Activated gamma-delta T cell (primary cell): ENCODE measurements at places on chromosomes 1 and 21.

DNA sequence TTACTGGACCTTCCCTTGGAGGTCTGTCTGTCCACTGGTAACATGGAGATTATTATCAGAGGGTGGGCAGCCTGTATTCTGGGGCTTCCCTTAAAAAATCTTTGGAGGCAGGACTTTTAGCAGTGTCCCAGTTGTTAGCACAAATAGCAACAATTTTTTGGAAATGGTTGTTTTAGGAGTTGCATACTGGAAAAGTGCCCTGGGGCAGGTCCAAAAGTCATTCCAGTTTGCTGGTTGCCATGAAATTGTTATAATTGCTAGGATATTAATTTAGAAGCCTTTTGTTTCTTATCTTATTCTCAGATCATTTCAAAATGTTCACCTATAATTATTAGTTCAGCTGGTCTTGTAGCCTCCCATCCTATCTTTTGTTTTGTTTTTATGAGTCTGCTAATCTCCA is 71.0 kb downstream of the PTGS2 start:
- no peak for DNase-seq

GRCh38 chr1:177927021-177927596 is 42.7 kb downstream of the SEC16B start:
- no peak for DNase-seq

DNA sequence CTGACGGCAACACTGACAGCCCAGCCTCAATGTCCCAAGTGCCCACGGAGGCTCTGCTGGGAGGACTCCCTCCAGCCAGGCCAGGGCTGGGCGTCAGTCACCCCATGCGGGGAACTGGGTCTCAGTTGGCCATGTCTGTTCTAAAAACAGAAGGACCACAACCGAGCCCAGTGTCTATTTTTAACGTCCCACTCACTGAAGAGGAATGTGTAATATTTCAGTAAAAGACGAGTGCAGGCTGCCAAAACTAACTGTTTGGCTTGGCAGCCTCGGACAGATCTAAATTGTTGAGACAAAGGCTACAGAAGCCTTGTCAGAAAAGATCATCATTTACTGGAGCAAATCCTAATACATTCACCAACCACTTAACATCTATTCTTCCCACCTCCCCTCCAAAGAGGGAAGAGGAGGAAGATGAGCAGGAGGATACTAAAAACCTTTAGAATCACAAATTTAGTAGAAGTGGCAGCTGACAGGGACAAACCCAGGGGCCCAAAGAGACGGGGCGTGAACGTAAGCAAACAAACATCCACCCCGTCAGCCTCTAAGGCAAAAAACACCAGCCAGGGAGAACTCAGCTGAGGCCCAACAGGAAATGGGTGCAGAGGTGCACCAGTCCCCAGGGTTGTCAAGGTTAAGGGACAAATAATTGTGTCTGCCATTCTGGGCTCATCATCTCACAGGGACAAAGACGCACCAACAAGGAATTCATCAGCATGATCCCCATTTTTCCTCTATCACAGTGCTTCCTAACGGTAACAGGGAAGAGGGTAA is 18.7 kb downstream of the C1orf198 start:
- no peak for DNase-seq

DNA sequence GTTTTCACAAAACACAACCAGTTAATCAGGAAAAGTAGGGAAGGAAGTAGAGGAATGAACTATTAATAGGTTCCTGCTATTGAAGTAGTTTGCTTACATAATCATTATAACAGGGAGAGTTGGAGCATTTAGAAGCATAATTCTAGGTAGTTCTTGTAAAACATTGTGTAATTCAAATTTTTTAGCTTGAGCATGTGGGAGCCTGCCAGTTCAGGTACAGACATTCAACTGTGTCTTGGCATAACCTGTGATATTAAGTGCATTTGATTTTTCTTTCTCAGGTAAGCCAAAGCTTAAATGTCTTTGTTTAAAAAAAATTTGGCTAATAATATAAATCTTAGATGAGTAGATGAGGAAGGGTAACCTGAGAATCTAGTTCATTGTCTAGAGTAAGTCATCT is 3.4 kb downstream of the YTHDF2 start:
- DNase-seq = no peak

DNA sequence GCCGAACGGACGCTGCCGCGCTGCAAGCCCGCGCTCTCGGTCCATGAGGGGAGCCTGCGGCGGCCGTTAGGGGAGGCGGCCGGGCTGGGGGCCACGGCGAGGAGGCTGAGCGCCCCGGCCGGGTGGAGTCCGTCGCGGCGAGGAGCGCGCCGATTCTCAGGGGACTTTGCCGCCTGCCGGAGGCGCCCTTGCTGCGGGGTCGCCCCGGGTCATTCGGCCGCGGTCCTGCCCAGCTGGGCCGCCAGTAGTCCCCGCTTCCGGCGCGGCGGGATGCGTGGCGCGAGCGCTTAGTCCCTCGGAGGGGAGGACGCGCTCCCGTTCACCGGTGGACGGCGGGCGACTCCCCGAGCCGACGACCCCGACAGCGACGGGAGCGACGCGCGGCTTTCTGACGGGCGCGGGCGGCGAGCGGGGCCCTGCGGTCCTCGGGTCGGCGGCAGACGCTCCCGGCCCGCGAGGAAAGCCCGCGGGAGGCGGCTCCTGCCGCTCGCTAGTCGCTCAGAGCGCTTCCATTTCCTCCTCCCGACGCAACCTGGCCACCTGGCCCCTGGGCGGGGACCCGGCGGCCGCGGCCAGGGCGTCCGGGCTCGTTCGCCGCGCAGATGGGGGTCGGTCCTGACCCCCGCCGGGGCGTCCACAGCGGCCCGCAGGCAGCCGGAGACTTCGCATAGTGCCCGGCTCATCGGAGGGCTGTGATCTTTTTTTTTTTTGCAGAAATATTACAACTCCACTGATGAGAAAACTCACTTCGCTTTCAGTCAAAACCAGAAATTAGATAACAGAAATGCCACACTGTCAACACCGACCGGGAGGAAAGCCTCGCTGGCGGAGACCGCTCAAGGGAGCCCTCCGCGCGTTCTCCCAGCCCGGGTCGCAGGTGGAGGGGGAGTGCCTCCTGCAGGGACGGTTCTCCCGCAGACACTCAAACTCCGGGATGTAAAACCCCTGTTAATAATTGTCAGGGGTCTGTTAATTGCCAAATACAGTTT is 641 bp upstream of the ZBTB21 start:
- no peak for DNase-seq

DNA sequence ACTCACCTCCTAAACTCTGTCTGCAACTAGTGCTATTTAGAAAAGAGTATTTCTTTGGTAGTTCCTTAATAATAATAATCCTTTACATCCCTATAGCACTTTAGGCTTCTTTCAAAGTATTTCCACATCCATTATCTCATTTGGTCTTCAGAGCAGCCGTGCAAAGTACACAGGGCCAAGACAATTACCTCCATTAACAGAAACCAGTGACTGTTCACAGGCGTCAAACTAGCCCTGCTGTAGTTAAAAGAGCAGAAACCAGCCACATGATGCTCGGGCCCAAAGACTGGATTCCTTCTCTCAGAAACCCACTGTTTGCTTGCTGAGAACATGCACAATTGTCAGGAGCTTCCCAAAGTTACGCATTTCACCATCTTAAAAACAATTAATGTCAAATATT is 396.0 kb upstream of the DAB1 start:
- no peak for DNase-seq

GRCh38 chr1:245797592-245798348 is 643.0 kb downstream of the KIF26B start:
- DNase-seq = no peak

GRCh38 chr1:8096105-8097011 is 70.2 kb upstream of the ERRFI1 start:
- DNase-seq = no peak

GRCh38 chr1:152448496-152448895 is 34.4 kb upstream of the CRNN start:
- no peak for DNase-seq

- DNase-seq = no peak
These were observed 83.0 kb downstream of the IGSF21 start for GRCh38 chr1:18190598-18190997.

DNA sequence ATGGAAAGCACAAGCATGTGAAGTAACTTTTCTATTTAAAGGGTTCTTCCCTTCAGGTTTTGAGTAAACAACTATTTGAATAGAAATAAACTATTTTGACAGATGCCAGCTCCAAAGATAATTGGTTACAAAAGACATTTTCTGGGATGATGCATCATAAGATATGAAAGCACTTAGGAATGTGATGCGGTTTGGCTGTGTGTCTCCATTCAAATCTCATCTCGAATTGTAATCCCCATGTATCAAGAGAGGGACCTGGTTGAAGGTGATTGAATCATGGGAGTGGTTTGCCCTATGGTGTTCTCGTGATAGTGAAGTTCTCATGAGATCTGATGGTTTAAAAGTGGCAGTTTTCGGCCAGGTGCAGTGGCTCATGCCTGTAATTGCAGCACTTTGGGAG is 6.4 kb downstream of the DISP1 start:
- no peak for DNase-seq

DNA sequence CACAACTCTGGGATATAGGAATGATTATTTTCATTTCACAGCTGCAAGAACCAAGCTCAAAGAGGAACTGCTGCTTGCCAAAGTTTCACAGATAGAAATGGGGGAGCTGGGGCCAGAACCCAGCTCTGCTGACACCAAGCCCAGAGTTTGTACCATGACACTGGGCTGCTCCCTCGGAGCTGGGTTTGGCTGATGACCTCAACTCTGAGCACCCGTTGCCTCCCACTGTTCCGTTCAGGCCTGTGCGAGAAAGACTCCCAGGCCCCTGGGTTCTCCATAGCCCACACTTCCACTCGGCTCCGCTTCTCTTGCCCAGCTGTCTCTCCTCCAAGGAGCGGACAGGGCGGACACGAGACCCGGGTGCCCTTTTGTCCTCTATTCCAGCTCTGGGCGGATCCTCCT is 55.2 kb downstream of the NGF start:
- DNase-seq = no peak

DNA sequence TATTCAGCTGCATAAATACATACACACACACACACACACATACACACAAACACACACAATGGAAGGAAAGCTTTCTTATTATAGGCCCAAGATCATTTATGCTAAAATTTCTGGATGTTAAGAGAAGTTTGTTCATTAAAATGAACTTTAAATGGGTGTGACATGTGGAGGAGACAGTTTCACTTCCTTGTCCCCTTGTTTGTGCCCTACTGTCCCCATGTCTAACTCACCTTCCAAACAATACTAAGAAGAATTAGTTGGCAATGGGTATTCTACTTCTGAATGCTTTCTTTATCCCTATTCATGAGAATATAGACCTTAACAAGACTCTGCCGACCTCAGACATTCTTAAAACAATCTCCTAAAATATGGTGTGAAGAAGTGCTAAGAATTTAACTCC is 63.5 kb upstream of the NRIP1 start:
- no peak for DNase-seq

DNA sequence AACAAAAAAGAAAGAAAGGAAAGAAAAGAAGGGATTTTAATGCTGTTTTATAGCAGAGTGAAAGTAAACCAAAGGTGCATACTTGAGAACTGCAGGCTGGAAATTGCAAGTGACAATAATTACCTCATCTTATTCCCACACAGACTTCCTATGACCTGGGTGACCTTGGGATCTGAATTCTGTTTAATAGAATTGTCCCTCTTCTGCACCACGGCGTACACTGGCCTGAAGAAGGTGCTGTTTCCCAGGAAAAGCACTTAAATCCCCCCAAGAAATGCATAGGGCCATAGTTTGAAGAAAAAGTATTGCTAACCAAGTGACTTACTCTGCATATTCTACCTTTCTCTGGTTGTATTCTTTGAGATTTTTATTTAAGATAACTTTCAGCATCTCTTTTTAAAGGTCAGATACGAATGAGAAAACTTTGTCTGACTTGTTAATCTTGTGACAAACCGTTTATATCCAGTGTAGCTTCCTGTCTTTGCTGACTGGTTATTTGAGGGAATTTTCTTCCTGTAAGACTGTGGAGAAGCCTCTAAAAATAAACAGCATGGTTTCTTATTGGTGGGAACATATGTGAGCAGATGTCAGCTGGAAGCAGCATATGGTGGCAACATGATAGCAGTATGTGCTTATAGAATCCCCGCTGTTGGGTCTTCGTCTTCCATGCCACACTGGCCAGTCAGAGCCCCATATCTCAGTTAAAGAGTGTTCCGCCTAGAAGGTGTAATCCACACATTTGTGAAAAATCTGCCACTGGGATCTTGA is 16.3 kb downstream of the TGFB2 start:
- no peak for DNase-seq

GRCh38 chr1:216258386-216258785 is 164.9 kb downstream of the USH2A start:
- no peak for DNase-seq

GRCh38 chr1:39107341-39108290 is 81.5 kb downstream of the NDUFS5 start:
- DNase-seq = no peak

DNA sequence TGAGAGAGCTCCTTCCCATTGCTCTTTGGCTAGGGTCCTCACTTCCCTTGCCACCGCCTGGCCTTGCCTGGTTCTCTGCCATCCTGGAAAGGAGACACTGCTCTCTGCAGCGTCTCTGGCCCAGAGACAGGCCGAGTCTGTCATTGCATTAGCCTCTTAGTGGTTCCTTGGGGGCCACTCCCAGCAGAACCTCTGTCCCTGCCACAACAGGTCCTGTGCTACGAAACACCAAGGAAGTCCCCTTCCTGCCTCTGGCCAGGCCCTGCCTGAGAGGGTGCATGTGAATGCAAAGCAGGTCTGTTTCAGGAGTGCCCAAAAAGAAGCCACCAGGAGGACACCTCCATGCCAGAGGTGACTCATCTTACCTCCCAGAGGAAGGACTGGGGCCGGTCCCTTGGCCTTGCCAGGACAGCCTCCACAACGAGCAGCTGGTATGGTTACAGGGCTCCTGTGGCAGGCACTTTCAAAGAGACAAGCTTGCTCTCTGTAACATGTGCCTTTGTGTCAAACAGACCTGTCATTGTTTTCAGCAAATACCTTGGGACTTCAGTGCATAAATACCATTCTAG is 59.6 kb downstream of the VPS26C start:
- DNase-seq = no peak

- DNase-seq = no peak
These were observed 825 bp downstream of the TMEM39B start for GRCh38 chr1:32073299-32074229.

- DNase-seq = no peak
These were observed 469.8 kb upstream of the OLFM3 start for GRCh38 chr1:102466487-102466886.

DNA sequence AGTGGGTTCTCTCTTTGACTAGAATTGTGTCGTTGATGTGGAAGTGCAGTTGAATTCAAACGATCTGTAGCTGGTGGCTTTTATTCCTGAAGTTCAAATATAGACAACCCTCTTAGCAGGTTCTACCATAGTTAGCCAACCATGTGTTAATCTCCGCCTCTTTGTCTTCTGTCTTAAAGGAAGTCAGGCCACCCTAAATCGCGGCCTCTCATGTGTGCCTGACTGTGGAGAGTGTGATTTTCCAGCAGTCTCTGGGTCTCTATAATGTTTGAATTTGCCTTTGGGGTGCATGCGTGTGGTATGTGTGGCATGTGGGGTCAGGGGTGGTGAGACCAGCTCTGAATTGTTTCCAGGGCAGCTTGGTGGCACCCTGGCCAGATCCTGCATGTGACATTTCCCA is 244.9 kb downstream of the DISC1 start:
- no peak for DNase-seq

- DNase-seq = no peak
These were observed 3.4 kb upstream of the RNF19B start for GRCh38 chr1:32967888-32968568.

- DNase-seq = no peak
These were observed 96.4 kb downstream of the GLIS1 start for GRCh38 chr1:53642607-53643006.
